ENCODE measurements at places on chromosomes 4 and X. TPM values are rescaled to one million over a fixed set of nuclear protein-coding genes. Genes with fewer than 3 reads are reported as not detected.

Gene ARX
- polyA plus RNA-seq: 42.8 TPM

Gene HSFX3
- polyA plus RNA-seq: not detected

Gene PCSK1N
- 243 TPM for polyA plus RNA-seq

Gene DMP1
- polyA plus RNA-seq: 0.48 TPM

Gene CT45A1
- polyA plus RNA-seq: not detected

Gene FAM13A
- polyA plus RNA-seq: 4.0 TPM

Gene RADX
- polyA plus RNA-seq: 67.5 TPM

Gene FGFRL1
- polyA plus RNA-seq: 3.3 TPM

Gene MAGEC2
- not detected for polyA plus RNA-seq

Gene SORCS2
- polyA plus RNA-seq: 1.0 TPM

Gene SLC2A9
- polyA plus RNA-seq: not detected

Gene GLRB
- 24.9 TPM for polyA plus RNA-seq

Gene P2RY4
- polyA plus RNA-seq: not detected

Gene MAGEA2
- polyA plus RNA-seq: 1.8 TPM

Gene GPM6B
- polyA plus RNA-seq: 212 TPM

Gene ARHGAP36
- 4.9 TPM for polyA plus RNA-seq

Gene SLC10A4
- 16.7 TPM for polyA plus RNA-seq

Gene SOWAHD
- polyA plus RNA-seq: not detected
